ENCODE measurements at places on chromosomes 1 and 21. TPM values are rescaled to one million over a fixed set of nuclear protein-coding genes. Genes with fewer than 3 reads are reported as not detected.

SPRR2E gene
- total RNA-seq, result not detected

HRNR gene
- total RNA-seq, result not detected

LRRN2 gene
- 10.2 TPM for total RNA-seq

NUDT4B gene
- 9.4 TPM for total RNA-seq

TMCC2 gene
- 27.7 TPM for total RNA-seq
